Amygdala (tissue), 56 donors: ENCODE measurements at places on chromosomes 5 and 9.

DNA sequence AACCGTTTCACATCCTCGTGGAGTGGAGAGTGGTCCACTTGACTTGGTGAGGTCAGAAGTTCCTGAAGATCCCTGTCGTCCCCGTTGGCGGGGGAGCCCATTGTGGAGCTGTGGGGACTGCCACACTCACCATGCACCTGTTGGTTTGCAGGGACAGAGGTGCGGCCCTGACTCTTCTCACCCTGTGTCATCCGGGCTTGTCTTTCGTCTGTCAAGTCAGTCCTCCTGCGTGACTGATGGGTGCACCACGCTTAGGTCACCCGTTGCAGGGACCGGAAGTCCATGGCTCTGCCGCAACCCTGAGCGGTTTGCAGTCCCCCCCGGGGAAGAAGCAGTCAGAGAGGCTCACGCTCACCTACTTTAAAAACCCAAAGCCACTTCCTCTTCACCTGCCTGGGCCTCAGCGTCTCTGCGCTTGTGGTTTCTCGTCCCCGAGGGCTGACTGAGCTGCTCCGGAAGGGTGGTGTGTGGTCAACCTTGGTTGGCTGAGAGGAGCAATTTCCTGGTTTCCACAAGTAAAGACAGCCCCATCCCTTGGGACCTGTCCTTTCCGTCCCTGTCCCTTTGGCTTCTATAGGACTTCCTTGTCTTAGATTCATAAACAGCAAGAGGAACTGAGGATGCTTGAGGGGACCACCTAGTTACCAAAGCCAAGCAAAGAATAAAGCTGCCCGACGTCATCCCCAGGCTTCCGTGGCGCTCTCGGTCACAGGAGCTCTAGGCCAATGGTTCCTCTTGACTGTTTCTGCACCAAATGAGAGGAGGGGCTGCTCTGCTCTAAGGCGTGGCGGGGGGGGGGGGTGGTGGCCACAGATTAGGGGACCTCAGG lies 53.2 kb downstream of the USP20 start:
- DNase-seq: no peak

- DNase-seq: no peak
Observed at GRCh38 chr9:79408200-79408599, 163.6 kb upstream of the TLE4 start.

DNA sequence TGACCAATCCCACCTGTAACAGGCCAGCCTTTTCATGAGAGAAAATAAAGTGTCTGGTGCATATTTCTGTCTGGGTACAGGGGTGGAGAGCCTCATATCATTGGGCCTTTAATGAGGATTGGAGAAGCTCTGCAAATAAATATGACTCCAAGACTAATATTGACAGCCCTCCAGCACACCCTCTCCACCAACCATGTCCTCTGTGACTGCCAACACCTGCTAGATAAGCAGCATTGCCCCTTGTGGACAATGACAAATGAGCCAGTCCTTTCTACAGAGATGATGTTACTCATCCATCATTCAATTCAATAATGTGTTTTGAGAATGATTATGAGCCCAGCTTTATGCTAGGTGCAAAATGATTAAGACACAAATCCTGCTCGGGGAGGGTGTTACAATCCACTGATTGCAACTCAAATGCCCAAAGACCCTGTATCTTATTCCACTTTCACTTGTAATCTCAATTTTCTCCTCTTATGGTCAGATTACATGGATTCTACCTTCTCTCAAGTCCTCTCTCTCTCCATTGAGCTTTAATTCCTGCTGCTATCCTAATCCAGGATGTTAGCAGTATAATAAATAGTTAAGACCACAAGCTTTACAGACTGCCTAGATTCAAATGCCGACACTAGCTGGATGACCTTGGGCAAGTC lies 2.1 kb upstream of the GFRA3 start:
- DNase-seq: no peak

- no peak for DNase-seq
Observed at GRCh38 chr5:123965626-123966025, 453.6 kb downstream of the CSNK1G3 start.

DNA sequence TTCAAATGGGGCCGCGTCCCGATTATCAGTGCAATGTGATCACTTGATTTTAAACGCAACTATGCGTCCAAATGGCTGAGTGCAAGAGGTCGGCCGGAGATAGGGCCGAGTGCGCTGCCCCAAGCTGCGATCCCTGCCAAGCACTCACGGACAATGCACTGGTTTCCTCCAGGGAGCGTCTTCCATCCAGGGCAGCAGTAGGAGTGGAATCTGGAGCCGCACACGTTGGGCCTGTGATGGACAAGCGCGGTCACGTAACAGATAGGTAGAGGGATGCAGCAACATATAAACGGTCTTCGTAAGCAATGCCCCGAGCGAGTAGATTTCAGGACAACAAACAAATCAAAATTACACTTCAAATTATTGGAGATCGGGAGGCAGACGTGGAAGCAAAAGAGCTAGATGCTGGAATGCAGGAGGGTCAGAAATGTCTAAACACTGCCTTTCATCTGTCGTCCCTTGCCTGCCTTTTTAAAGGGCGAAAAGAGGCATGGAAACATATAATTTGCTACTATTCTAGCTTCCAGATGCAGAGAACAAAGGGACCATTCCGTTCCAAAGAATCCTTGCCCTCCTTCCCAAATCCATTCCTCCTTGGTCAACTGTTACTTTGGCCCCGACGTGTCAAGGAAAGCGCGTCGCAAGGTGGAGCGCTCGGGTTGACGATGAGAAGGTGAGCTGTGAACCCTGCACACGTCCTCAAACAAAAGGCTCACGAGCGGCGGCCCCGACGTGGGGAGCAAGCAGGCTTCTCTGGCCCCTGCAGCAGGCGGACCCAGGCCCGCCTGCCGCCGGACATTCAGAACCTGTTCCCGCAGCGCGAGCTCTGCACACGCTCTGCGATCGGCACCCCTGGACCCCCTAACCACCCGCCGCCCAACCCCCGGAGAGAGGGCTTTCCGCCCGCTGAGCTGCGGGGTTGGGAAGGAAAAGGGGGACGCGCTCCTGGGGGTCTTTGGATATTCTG lies 1.5 kb downstream of the FBN2 start:
- no peak for DNase-seq

- no peak for DNase-seq
Observed at GRCh38 chr9:15206903-15207696, 99.9 kb downstream of the TTC39B start.

DNA sequence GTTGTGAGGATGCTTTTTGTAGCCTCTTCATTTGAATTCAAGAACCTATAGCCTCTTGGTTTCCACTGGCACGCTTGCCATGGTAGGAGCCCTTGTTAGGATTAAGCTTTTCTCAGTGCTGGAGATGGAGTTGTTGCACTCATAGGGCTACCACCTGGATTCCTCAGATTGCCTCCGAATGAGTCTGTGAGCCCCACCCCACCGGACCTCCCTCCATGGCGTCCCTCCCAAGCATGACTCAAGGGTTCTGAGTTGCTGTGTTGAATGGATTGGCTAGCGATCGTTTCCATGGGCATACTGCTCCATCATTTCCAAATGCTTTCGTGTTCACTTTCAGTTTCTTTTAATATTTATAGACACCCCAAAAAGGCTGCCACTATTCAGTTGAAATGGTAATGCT lies 69.9 kb downstream of the DAPK1 start:
- DNase-seq: no peak

DNA sequence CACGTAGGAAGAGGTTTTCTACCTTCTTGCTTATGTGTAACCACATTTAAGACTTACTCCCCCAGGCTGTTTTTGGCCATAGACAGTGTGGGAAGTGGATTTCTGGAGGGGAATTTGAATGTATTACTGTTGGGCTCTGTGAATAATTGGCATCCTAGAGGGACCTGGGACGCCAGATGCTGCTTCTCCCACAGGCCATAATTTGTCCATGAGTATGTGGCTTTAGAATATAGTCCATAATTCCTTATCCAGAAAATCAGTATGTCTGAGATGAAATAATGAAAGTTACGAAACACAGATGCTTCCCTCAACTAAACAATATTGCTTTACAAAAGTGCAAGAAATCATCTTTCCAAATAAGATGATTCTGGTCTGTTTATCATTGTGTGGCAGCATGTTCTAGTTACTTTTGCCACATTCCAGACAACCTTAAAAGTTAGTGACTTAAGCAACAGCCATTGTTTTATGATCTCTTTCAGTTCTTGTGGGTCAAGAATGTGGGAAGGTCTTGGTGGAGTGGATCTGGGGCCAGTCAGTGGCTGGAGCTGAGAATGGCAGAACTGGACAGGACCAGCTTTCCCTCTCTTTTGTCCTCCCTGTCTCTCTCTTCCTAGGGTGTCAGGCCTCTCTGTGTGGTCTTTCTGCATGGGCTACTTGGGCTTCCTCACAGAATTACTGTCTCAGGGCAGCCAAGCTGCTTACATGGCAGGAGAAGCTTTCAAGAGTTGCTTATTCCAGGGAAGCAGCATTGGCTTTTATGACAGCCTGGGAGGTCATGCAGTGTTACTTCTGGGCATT lies 79.4 kb downstream of the FBXL7 start:
- DNase-seq: no peak

DNA sequence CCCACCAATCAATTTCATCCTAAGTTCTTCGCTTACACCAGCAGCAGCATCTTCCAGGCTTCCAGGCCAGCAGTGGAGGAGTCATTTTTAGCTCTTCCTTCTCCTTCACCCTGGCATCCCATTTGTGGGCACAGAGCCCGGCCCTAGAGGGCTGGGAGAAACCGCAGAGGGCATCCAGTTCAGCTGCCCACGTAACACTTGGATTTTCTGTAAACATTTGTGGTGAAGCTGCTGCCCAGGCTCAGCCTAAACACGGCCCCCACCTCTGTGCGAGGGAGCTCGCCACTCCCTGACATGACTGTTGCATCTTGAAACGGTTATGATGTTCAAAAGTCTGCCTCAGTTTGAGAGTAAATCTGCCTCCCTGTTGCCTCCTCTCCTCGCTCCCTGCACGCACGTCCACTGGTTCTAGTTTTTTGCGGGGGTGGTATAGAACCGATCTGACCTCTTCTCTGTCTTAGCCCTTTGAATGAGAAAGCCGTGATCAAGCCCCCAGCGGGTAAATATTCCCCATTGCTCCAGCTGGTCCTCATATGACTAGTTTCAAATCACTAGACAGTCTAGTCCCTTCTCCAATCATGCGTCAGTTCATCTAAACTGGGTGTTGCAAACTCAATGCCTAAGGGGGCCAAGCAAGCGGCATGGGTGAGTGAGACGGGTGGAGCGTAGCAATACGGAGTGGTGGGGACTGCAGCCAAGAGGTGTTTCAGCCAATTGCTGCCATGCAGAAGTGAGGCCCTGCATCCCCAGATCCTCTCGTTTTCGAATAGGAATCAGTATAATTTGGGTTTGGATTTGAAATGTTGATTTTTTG lies 34.9 kb upstream of the N4BP3 start:
- DNase-seq: no peak
